ENCODE measurements at places on chromosomes 13 and 19.

GRCh38 chr13:90015565-90016507 lies 1331.7 kb upstream of the MIR17HG start:
- DNase-seq, result no peak

- no peak for DNase-seq
These were observed 110.8 kb downstream of the GNG7 start for GRCh38 chr19:2591537-2592291.

- DNase-seq, result peak; percentile 77
These were observed 23.0 kb downstream of the NFIX start for GRCh38 chr19:13018035-13018914.

DNA sequence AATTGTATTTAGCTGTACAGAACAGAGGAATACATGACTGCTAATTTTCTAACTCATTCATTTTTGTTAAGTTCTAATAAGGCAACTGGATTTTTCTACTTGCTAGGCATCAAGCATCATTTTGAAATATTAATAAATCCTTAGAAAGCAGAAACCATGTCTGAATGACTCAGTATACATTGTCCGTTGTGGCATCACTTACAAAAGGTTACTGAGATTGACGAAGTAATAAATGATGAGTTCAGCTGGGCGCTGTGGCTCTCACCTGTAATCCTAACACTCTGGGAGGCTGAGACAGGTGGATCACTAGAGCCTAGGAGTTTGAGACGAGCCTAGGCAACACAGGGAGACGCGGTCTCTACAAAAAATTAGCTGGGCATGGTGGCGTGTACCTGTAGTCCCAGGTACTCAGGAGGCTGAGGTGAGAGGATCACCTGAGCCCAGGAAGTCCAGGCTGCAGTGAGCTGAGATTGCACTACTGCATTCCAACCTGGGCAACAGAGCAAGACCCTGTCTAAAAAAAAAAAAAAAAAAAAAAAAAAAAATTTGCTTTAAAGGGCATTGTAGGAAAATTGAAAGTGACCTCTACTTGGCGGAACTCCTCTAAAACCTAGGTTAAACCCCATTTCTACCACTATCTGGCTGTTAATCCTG lies 36.6 kb downstream of the LHFPL6 start:
- no peak for DNase-seq

DNA sequence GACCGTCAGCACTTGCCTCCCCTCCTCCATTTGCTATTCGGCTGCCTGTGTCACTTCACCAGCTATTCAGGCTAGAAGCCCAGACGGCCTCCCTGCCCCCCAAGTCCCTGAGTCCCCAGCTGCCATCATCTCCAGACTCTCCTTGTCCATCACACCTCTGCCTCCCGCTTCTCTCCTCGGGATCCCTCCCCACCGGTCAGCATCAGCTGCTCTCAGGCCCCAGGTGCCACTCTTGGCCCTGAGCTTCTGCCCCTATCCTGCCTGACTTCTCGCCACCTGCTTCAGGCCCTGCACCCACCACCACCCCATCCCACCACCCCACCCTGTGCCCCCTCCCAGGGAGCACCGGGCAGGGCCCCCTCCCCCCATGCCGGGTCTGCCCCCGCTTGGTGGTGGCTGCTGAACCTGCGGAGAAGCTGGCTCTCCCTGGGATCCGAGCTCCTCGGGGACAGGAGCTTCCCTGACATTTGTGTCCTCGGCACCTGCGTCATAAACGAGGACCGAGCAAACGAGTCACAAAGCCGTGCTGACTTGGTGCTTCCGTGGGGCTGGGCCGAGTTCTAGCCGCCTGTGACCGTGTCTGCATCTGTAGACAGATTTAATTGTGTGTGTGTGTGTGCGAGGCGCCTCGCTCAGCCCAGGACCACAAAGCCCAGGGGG lies 70.3 kb upstream of the MCF2L start:
- no peak for DNase-seq

DNA sequence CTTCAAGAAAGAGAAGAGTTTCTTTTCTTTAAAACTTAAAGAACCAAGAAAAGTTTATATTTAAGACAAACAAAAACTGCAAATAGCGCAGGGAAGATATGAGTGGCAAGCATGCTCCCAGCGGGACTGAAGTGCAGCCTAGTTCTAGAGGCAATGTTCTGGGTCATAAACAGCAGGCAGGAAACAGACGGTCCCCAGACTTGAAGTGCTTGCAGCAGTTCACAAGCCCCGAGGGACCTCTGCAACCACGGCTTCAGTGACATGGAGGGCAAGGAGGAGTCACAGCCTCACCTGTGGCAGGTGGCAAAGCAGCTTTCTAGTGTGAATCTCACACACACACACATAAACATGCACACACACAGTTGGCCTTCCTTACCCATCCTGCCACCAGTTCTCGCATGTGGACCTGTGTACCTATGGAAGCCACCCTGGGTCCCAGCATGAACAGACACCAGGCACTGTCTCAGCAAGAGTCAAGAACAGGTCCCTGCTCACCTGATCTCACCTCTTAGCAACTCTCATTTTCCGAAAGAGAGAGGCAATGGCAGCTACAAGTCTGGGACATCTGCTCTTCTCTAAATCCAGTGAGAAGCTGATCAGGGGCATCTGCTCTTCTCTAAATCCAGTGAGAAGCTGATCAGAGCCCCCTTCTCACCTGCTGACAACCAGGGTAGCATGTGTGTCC lies 162.0 kb downstream of the EFNB2 start:
- DNase-seq, result no peak

GRCh38 chr13:46317120-46317519 lies 69.9 kb downstream of the RUBCNL start:
- no peak for DNase-seq

- DNase-seq, result peak; percentile 75
These were observed at the start of gene MAP1S for GRCh38 chr19:17718947-17719711. TSS of gene MAP1S (plus strand) at chr19:17719480. CDS start at chr19:17719503, 23 bp downstream.

DNA sequence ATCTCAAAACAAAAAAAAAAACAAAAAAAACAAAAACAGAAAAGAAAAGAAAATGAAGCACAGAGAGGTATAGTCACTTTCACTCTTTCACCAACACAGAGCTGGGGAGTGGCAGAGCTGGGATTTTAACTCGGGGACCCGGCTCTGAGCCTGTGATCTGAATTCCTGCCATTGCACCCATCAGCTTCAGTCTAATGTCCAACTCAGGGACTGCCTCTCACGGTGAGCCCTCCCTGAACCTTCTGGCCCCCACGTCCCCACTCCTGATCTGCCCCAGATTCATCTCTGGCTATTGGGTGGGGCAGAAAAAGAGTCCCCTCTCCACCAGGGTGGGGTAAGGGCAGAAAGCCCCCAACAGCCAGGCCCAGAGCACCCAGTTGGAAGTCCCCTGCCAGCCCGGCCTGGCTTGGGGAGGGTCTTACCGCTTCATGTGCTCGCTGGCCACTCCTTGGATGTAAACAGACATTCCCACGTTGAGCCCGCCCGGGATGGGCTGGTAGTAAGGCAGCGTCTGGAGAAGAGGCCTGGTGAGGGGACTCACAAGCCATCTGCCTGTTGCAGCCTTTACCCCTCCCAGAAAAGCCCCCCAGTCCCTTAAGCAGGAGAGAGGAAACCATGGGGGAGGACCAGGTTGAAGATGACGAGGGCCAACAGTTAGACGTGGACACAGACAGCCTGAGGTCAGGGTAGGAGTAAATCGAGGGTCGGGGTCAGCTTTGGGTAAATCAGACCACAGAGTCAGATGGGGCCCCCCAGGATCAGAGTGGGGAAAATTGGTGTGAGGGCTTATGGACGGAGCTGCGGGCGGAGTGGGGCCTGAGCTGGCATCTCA lies 520 bp downstream of the LGALS4 start:
- no peak for DNase-seq

GRCh38 chr19:55116232-55116858 lies 1.1 kb downstream of the PPP1R12C start:
- peak; percentile 85 for DNase-seq

GRCh38 chr19:34310494-34310981 lies 54.5 kb upstream of the GPI start:
- DNase-seq, result no peak

GRCh38 chr13:35925669-35926068 lies 205.5 kb downstream of the DCLK1 start:
- DNase-seq, result no peak

GRCh38 chr13:48977973-48978372 lies 2.3 kb downstream of the FNDC3A start:
- DNase-seq, result no peak

- no peak for DNase-seq
These were observed 127.9 kb upstream of the GJB6 start for GRCh38 chr13:20360041-20360491.

GRCh38 chr19:34960940-34961679 lies 2.9 kb downstream of the ZNF792 start:
- no peak for DNase-seq

DNA sequence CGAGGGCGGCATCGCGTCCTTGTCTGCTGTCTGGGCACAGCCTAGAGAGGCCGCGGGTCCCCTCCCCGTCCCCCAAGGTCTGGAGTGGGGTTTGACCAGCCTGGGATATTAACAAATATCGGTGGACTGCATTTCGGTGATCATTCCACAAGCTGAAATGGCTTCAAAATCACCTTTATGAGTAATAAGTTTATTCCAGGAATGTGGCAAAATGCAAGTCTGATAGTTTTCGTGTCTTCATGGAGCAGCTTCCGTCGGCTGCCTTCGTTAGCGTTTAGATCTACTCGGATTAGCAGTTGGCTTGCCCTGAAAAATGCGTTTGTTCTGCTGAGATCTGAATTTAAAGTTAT lies 1.1 kb upstream of the GJA3 start:
- no peak for DNase-seq

GRCh38 chr13:97568850-97569249 lies 134.9 kb downstream of the RAP2A start:
- DNase-seq, result no peak

DNA sequence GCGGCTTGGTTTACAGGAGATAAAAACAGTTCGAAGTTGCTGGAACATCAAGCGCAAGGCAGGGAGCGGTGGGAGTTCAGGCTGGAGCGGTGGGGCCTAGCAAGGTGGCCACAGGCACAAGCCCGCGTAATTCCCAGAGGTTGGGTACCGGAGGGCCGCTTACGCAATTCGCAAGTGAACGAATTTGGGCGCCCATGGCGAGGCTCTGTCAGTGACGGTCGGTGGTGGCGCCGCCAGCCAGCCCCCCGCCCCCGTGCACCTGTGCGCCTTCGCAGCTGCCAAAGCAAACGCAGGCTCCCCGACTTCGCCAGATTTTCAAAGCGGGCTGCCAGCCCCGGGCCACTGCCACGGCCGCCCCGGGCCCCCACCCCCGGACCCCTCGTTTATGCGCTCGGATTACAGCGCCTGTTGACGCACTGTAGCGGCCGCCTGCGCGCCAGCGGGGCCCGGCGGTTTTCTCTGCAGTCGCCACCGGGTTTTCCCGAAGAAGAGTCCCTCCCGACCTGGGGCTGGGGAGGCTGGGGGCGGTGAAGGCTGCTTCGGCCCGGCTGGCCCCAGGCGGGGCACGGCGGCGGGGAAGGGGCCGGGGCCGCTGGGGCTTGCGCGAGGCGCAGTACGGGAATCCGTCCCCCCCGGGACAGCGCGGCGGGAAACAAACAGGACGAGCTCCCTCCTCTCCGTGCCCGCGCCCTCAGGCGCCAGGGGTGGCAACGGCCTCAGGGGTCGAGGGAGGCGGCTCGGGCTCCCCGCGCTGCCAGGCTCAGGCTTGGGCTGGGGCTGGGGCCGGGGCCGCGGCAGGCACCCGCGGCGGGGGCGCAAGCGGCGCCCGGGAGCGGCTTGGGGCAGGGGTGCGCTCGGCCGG lies 709 bp downstream of the N4BP2L1 start:
- DNase-seq, result peak; percentile 56

GRCh38 chr13:96783511-96783910 lies 210.8 kb downstream of the OXGR1 start:
- no peak for DNase-seq

- DNase-seq, result no peak
These were observed 248.8 kb downstream of the DACH1 start for GRCh38 chr13:71618159-71618558.

- DNase-seq, result no peak
These were observed 22.0 kb downstream of the MPND start for GRCh38 chr19:4365341-4365740.

DNA sequence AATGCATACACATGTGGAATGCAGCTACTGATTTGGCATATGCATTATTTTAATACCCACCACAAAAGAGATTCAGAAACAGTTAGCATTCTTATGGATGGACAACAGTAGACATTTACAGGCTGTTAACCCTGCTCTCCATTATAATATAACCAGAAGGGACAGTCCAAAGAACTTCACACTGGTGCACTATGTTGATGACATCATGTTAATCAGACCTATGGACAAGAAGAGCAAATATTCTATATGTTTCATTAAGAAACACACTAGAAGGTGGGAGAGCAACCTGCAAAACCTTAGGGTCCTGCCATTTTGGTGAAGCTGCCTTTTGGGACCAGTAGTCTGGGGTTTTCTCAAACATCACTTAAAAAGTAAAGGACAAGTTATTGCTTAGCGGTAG lies 701.3 kb downstream of the UQCRFS1 start:
- no peak for DNase-seq

DNA sequence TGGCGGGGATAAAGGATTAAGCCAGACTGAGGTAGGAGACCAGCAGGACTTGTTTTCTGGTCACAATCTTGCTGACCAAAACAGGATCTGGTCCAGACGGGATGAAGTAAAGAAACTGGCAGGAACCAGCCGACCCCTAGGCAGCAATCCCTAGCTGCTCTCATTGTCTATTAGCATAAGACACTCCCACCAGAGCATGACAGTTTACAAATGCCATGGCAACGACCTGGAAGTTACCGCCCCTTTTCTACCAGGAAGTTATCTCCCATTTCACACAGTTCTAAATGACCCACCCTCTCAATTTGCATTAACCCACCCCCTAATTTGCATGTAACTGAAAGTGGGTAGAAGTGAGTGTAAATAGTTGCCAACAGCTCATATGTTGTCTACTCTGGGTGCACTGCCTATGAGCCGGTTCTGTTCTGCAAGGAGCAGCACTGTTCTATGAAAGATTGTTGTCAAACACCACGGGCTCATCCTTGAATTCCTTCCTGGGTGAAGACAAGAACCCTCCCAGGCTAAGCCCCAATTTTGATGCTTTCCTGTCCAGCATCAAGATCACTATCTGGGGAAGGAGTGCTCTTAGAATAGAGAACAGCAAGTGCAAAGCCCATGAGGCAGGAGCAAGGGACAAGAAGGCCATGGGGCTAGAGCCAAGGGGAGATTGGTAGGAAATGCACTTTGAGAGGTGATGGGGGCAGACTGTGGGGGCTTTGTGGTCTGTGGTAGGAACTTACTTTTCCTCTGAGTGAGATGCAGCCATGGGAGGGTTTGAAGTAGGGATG lies 13.9 kb upstream of the FBXO27 start:
- DNase-seq, result no peak

- DNase-seq, result no peak
These were observed 111.4 kb upstream of the SOX1 start for GRCh38 chr13:111955412-111956065.

GRCh38 chr13:82248762-82249161 lies 1633.5 kb downstream of the SLITRK1 start:
- DNase-seq, result no peak

Data from head of caudate nucleus (tissue), 42 donors.